ENCODE measurements at places on chromosomes 16 and 17.
A peak's percentile ranks its signal among the peaks of the same experiment; 100 is the strongest.

GRCh38 chr16:832652-833336 is 32.3 kb upstream of the GNG13 start:
- DNase-seq: no peak

- DNase-seq: peak; percentile 65
Measured at GRCh38 chr17:32483451-32484019, 3.3 kb upstream of the CDK5R1 start.

- DNase-seq: no peak
Measured at GRCh38 chr17:35213412-35213940, 19.3 kb upstream of the SLC35G3 start.

- no peak for DNase-seq
Measured at GRCh38 chr17:13864521-13864920, 204.8 kb upstream of the COX10 start.

DNA sequence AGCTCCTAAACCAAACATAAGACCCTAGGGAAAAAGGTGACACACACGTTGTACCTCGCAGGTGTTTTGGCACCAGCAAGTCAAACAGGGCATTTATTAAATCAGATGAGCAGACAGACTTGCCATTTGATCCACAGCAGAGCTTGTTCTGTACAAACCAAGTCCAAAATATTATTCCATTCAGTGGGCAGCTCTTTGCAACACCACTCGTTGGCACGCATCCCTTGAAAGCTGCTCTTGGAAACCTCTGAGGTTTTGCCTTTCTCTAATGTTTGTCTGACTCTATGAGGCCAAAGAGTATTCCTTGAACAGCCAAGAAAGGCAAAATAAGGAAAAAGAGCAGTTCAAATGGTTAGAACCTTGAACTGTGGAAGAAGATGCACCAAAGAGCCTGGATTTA is 12.7 kb downstream of the TMEM100 start:
- no peak for DNase-seq

GRCh38 chr17:1232786-1233185 is 37.5 kb upstream of the BHLHA9 start:
- DNase-seq: no peak

- peak; percentile 26 for DNase-seq
Measured at GRCh38 chr17:7217113-7217987, 2.3 kb downstream of the DLG4 start.

DNA sequence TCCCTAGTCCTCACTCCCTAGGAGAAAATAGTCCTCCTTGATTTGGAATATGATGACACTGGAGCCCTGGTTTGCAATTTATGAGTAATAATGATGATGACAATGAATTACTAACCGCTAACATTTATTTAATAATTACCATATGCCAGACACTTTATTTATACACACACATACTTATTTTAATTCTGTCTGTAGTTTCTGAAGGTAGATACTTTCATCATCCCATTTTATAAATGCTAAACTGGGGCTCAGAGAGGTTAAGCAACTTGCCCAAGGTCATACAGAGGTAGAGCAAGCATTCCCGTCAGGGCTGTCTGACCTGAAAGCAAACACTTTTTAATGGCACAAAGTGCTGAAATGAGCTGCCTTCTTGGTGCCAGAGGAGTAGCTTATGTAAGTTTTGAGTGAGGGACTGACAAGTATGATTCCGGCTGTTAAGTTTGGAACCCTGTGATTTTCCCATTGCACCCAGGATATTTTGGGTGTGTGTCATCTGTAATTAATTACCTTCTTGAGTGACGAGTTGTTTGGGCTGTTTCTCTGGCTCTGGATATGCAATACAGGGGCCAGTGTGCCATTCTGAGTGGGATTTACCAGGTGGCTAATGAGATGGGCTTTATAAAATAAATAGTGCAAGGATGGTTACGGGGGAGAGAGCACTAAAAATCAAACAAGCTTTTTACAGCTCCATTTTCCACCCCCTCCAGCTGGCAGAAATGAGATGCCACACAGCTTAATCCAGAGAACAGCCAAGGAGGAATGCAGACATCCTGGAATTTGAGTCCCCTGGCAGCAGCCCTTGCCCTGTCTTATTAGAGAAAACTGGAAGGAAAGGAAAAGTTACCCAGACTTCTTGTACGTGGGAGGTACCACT is 211.8 kb downstream of the SNX29 start:
- no peak for DNase-seq

GRCh38 chr17:49125449-49125848 is 7.1 kb upstream of the B4GALNT2 start:
- DNase-seq: no peak

DNA sequence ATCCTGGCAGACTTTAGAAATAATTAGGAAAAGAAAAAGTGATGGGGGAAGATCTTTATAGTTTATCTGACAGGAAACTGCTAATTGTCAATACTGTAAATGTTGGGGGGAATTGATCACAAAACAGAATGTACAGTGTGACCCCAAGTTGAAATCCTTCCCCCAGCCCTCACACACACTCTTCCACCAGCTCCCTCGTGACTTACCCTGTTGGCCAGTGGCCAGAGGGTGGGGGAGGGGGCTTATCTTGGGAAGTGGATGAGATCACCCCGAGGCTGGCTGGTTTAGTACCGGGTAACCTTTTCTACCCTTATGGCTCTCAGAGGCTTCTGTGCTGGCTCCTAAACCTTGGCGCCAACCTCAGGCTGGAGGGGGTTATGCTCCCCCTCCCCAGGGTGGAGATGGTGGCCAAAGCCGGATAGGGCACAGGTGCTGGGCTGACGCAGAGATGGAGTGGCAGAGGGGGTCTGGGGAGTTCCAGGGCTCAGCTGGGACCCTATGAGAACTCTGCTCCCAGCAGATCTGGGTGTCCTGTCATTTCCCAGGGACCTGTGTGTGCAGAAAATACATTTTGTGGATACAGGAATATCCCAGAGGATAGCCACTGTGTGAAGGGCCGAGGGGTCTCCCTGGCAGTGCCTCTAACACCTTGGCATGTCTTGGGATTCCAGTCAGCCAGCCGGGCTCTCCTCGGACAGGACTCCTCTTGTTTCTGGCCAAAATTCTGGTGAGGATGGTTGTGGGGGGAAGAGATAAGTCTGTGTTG is 18.6 kb downstream of the CDH16 start:
- no peak for DNase-seq

- DNase-seq: no peak
Measured at GRCh38 chr17:27572665-27573064, 58.3 kb upstream of the LGALS9 start.

- DNase-seq: peak; percentile 63
Measured at GRCh38 chr17:40371261-40371929, 6.9 kb upstream of the GJD3 start.

- no peak for DNase-seq
Measured at GRCh38 chr16:82638095-82638798, 11.5 kb downstream of the CDH13 start.

Data from CD4-positive, alpha-beta T cell treated with Interleukin-12 subunit alpha and Interleukin-12 subunit beta, for 1 hour (primary cell).